ENCODE measurements at places on chromosomes 13 and 19. TPM values are rescaled to one million over a fixed set of nuclear protein-coding genes. Genes with fewer than 3 reads are reported as not detected.

DNA sequence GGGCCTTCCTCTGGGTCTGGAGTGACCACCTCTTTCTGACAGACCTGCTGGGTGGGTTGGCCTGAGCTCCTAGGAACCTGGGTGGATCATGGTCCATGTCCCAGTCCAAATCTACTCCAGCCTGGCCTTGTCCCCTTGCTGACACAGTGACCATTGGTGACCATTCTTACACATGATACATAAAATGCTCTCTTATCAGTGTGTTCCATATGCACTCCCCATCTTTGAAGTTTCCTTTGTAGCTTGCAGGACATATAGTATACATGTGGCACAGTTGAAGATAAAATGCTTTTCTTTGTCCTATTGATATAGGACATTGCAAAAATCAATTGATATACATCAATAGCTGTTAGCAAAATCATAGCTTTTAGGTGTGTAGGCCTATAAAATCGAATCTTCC lies 291.8 kb downstream of the MYO16 start:
- DNase-seq, result no peak

GRCh38 chr13:31115616-31116015 lies 46.1 kb downstream of the HSPH1 start:
- DNase-seq, result peak; percentile 81

DNA sequence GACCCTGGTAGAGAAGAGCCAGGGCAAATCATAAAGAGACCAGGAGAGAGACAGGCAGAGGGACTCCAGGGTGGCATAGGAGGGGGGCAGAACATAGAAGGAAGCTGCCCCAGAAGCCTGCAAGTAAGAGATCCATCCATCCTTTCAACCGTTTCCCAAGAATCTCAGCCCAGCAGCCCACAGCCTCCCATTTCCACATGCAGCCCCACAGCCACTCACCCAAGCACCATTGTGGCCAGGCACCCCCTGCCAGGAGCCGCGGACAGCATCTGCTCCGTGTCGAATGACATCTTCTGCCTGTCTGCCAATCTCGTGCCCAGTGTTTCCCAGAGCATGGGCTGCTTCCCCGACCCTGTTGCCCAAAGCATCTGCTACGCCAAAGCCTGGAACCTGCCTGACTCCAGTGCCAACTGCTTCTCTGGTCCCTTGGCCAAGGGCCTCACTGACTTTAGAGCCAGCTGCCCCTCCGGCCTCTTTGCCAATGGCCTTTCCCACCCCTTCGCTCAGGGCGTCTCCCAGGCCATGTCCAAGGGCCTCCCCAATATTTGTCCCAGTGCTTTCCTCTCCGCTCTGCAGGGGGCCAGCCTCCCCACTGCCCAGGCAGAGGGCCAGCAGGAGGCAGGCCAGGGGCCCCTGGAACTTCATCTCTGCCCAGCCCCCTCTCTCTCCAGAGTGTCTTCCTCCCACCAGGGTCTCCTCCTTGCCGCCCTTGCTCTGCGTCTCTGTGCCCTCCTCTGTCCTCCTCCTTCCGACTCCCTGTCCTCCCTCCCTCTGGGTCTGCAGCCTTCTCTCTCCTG lies 420 bp downstream of the DMKN start:
- DNase-seq, result no peak

The FUT1 gene
- total RNA-seq, result 6.4 TPM

The VSTM2B gene
- 0.98 TPM for total RNA-seq

DNA sequence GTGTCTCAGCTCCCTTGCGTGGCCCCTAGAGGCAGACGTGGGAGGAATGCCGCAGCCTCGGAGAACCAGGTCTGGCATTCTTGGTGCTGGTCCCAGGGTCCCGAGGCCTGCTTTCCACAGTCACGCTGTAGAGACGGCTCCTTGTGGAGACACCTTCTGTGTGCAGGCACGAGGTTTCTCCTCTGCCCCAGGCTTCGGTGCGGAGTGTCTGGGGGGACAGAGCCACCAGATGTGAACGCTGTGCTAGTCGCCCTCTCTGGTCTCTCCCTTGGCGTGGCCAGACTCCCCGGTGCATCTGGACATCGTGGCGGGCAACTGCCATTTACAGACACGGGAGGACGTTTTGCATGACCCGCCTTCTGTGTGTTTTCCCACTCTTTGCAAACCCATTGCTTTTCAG lies 7.5 kb upstream of the TMEM255B start:
- DNase-seq, result no peak

The SPRYD7 gene
- total RNA-seq, result 5.4 TPM

- DNase-seq, result no peak
Observed at GRCh38 chr19:5489551-5489950, 34.3 kb downstream of the ZNRF4 start.

The GADD45B gene
- 181 TPM for total RNA-seq

GRCh38 chr19:1247748-1248138 lies 640 bp upstream of the MIDN start:
- no peak for DNase-seq

The C19orf38 gene
- total RNA-seq, result 2.5 TPM

The TTYH1 gene
- 5.9 TPM for total RNA-seq
